ENCODE measurements at places on chromosomes 16 and 17.

DNA sequence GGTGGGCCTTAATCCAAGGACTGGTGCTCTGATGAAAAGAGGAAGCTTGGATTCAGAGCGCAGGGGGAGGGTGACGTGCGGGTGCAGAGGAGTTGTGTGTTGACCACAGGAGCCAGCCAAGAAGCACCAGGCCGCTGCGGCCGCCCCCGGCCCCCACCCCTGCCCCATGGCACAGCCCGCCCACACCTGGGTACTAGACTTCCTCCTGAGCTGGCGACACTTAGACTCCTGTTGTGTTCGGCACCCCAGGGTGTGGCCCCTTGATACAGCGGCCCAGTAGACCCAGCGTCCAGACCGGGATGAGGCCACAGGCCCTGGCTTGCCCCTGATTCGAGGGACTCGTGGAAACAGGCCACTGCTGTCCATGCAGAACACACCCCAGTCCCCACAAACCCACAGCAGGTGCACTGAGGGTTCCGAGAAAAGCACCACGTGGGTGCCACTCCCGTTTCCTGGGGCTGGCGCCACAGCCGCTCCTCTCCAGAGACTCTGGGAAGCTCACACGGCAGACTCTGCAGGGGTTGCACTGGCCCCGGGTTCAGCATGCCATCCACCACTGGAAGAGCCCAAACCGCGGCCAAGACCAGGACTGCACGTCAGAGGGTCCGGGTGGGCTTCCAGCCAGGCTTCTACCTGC lies 5.7 kb upstream of the SNAI3 start:
- DNase-seq = no peak

GRCh38 chr17:67602974-67603373 lies 114.8 kb upstream of the NOL11 start:
- DNase-seq = no peak

- DNase-seq = no peak
Observed at GRCh38 chr16:85171759-85172454, 59.6 kb upstream of the CIBAR2 start.

DNA sequence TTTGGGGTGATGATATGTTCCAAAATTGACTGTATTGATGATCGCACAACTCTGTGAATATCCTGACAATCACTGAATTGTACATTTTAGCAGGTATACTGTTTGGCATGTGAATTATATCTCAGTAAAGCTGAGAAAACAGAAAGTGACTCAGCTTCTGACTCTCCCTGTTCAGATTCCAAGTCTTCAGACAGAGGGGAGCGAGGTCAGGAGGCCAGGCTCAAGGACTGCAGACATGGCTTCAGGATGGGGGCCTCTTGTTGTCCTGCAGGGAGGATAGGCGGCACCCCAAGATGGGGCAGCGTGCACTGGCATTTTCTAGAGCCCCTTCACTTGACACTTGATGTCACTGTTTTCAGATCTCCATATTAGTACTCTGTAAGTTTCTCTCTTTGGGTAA lies 45.6 kb downstream of the KNOP1 start:
- DNase-seq = no peak

- DNase-seq = no peak
Observed at GRCh38 chr16:59116744-59117143, 382.6 kb upstream of the GOT2 start.

DNA sequence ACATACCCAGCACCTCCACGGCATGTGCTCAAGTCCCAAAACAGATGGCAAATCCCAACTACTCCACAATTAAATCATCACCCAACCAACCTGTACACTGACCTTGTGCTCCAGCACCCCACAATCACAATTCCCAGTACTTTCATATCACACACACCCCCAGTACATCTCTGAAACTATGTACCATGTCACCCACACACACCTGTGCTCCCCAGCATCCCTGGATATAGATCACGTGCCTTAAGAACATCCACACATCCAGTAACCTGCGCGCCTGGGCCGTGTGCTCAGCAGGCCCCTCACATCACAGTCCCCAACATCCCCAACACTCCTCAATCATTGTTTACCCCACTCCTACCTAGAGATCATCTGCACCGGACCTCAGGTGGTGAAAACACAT lies 2.1 kb downstream of the NLGN2 start:
- no peak for DNase-seq

GRCh38 chr17:59623151-59623550 lies 3.5 kb downstream of the CLTC start:
- DNase-seq = no peak

GRCh38 chr17:74807925-74808324 lies 31.8 kb upstream of the NAT9 start:
- DNase-seq = no peak

- no peak for DNase-seq
Observed at GRCh38 chr17:56142325-56142724, 10.9 kb upstream of the ANKFN1 start.

- DNase-seq = no peak
Observed at GRCh38 chr17:50033316-50033715, 22.6 kb upstream of the ITGA3 start.

DNA sequence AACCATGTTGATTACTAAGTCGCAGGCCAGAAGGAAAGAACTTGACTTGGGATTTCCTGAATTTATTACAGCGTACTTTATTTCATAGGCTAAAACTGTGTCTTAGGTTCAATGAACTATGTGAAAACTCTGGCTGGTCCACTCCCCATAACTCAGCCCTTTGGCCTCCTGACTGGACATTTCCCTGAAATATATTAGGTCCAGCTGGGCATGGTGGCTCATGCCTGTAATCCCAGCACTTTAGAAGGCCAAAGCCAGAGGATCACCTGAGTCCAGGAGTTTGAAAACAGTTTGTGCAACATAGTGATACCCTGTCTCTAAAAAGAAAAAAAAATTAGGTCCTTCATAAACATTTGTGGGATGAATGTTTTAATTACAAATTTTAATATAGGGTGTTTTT lies 97.0 kb downstream of the CYLD start:
- no peak for DNase-seq

- peak; percentile 3 for DNase-seq
Observed at GRCh38 chr17:76968707-76969597, 100.7 kb downstream of the MGAT5B start.

GRCh38 chr17:64638552-64639203 lies 23.4 kb downstream of the SMURF2 start:
- no peak for DNase-seq
